Muscle of leg (tissue), 16 donors: ENCODE measurements at places on chromosomes 2 and 18.
A peak's percentile ranks its signal among the peaks of the same experiment; 100 is the strongest.

GRCh38 chr2:189683348-189683747, 8.9 kb downstream of the ANKAR start:
- H3K4me3 ChIP-seq, result no peak overlapping the region
- H3K27ac ChIP-seq, result no peak overlapping the region
- no peaks in the 10 kb centered on the region for H3K27me3 ChIP-seq
- DNase-seq, result no peak

- no peak for DNase-seq
- no peaks in the 10 kb centered on the region for H3K36me3 ChIP-seq
- no peak overlapping the region for H3K27ac ChIP-seq
- no peaks in the 10 kb centered on the region for H3K4me1 ChIP-seq
- H3K27me3 ChIP-seq, result no peaks in the 10 kb centered on the region
Observed at GRCh38 chr2:7497178-7497577, 580.0 kb downstream of the RNF144A start.

- peaks cover 3% of the 10 kb centered on the region for H3K4me1 ChIP-seq
- no peak overlapping the region for H3K27ac ChIP-seq
- no peaks in the 10 kb centered on the region for H3K27me3 ChIP-seq
- no peak for DNase-seq
Observed at GRCh38 chr2:168079236-168079635, 168.2 kb downstream of the STK39 start.

- peak; percentile 73 for DNase-seq
- H3K4me1 ChIP-seq, result peaks cover 13% of the 10 kb centered on the region
- H3K36me3 ChIP-seq, result peaks cover 12% of the 10 kb centered on the region
Observed at GRCh38 chr2:66440708-66441497, 6.0 kb downstream of the MEIS1 start.

- no peak for DNase-seq
- H3K36me3 ChIP-seq, result no peaks in the 10 kb centered on the region
- no peak within 1 kb of the TSS for H3K27ac ChIP-seq
- H3K4me1 ChIP-seq, result peaks cover 3% of the 10 kb centered on the region
Observed at GRCh38 chr2:197784956-197785941, at the start of gene BOLL. TSS of gene BOLL (minus strand) at chr2:197785319. CDS start at chr2:197781850, 3,469 bp downstream.

- H3K27ac ChIP-seq, result peak overlapping the region; percentile 38
- no peaks in the 10 kb centered on the region for H3K27me3 ChIP-seq
- H3K4me1 ChIP-seq, result peaks cover 3% of the 10 kb centered on the region
- DNase-seq, result peak; percentile 84
Observed at GRCh38 chr2:165901620-165902298, 51.8 kb downstream of the TTC21B start.

DNA sequence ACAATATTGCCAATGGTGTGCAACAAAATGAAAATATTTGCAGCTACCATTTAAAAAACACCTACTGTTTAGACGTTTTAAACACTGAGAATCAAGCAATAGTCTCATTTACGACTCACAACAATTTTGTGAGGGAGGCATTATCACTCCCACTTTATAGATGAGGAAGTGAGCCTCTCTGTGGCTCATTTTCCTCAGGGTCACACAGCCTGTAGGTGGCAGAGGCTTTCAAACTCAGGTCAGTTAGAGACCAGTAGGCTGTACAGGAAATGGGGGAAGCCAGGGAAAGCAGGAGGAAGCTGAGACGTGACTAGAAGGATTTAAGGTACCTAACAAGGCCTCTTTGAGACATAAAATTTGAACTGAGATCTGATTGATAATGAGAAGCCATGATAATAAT, 95.0 kb upstream of the ZNF521 start:
- no peak overlapping the region for H3K4me3 ChIP-seq
- DNase-seq, result no peak
- H3K27ac ChIP-seq, result no peak overlapping the region
- no peaks in the 10 kb centered on the region for H3K36me3 ChIP-seq

DNA sequence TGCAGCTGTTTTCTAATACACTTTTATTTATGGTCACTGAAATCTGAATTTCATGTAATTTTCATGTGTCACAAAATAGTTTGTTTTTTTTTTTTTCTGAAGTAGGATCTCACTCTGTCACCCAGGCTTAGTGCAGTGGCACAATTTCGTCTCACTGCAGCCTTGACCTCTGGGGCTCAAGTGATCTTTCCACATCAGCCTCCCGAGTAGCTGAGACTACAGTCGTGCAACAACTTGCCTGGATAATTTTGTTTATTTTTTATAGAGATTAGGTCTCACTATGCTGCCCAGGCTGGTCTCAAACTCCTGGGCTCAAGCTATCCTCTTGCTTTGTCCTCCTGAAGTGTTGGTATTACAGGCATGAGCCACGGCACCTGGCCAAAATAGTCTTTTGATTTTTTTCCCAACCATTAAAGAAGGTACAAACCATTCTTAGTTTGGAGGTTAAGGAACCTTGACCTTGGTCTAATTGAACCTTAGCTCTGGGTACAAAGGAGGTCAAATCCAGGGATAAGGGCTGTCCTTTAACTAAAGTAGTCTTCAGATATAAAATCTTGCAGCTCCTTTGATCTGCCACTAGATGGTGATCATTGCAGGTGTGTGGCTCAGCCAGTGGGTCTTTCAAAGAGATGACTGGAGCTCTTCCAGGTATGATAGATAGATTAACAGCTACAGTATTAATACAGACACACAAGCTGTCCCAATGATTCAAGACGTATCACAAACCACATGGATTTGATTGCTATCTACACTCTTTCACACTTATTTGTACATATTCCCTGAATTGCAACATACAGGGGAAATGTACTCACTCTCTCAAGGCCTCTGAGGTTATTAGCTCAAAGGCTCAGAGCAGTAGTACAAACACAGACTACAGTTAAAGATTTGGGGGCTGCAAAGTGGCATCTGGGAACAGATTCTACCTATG, 4.7 kb upstream of the KRCC1 start:
- DNase-seq, result peak; percentile 52
- H3K36me3 ChIP-seq, result no peaks in the 10 kb centered on the region
- H3K27me3 ChIP-seq, result no peaks in the 10 kb centered on the region
- H3K4me1 ChIP-seq, result peaks cover 8% of the 10 kb centered on the region
- no peak overlapping the region for H3K4me3 ChIP-seq
- no peak overlapping the region for H3K27ac ChIP-seq

DNA sequence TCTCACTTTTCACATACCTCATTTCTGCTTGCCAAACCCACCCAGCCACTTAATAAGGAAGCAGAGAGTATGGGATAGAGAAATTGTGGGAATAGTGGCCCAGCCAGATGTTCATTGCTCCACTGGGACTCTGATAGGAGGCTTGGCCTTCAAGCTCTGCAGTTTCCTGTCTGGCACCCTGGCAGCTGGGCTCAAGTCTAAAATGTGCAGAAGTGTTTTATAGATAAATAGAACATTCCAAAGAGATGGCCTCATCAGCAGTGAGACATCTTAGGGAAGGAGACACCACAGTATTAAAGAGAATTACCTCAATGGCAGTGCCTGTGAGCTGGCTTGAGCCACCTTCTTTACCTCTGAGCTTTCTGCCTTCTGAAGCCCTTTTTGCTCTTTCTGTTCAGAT, 24.7 kb downstream of the COPS7B start:
- no peak overlapping the region for H3K4me3 ChIP-seq
- peaks cover 3% of the 10 kb centered on the region for H3K4me1 ChIP-seq
- no peak for DNase-seq
- H3K36me3 ChIP-seq, result peaks cover 61% of the 10 kb centered on the region
- H3K27ac ChIP-seq, result no peak overlapping the region
- H3K27me3 ChIP-seq, result no peaks in the 10 kb centered on the region

- H3K4me1 ChIP-seq, result peaks cover 2% of the 10 kb centered on the region
- no peak overlapping the region for H3K4me3 ChIP-seq
- H3K36me3 ChIP-seq, result no peaks in the 10 kb centered on the region
- H3K27me3 ChIP-seq, result no peaks in the 10 kb centered on the region
Observed at GRCh38 chr2:173942861-173943523, 22.2 kb downstream of the SP3 start.

DNA sequence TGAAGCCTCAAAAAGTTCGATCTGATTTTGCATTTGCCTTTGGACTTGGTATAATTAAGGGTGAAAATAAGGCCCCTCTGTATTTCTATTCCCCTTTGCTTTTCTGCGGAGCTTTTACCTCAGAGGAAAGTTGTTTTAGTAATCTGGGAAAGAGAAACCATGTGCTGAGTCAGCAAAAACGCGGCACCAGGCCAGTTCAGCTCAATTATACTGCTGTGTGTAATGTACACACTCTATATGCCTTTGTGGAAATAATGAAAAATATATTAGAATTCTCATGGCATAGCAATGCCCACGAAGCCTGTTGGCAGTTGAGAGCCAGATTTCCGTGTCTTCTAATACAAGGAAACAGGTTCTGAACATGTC, 161.9 kb upstream of the SIX2 start:
- peak overlapping the region; percentile 87 for H3K27ac ChIP-seq
- peaks cover 40% of the 10 kb centered on the region for H3K27me3 ChIP-seq
- DNase-seq, result peak; percentile 59
- no peaks in the 10 kb centered on the region for H3K36me3 ChIP-seq

DNA sequence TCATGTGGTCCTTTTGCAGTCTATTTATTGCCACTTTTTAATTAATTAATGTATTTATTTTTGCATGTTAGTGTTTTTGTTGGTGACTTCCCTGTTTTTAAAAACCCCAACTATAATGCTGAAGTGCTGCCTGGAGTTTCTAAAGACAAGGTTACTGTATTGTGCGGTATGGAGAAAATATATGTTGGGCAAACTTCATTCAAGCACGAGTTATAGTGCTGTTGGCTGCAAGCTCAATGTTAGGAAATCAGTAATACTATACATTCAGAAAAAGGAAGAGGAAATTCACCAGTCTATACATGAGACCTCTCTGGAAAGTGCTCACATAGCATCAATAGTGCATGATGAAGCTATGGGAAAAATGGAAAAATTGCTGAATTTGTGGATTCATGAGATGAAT, 15.4 kb upstream of the RBMS1 start:
- H3K27ac ChIP-seq, result no peak overlapping the region
- no peaks in the 10 kb centered on the region for H3K36me3 ChIP-seq
- DNase-seq, result no peak
- H3K4me3 ChIP-seq, result no peak overlapping the region
- no peaks in the 10 kb centered on the region for H3K4me1 ChIP-seq

GRCh38 chr2:11008773-11009172, 97.0 kb downstream of the KCNF1 start:
- H3K36me3 ChIP-seq, result no peaks in the 10 kb centered on the region
- no peak for DNase-seq
- H3K4me3 ChIP-seq, result no peak overlapping the region
- no peak overlapping the region for H3K27ac ChIP-seq
- H3K27me3 ChIP-seq, result no peaks in the 10 kb centered on the region

DNA sequence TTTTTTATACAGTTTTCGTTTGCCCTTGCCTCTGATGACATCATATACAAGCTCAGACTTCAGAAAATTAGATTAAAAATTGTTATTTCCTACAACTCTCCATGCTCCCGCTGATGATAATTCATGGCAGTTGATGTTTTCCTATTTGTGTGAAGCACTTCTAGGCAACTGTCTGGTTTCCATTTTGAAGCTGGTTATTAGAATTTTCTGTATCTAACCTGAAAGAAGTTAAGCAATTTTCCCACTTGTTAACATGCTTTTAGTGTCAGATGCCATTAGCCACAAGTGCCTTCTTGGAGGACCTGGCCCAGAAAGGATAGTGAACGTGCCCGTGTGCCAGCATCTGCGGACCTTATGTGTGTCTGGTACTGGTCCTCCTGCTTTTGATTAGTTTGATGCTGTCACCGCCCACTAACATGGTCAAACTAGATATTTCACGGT, 347.6 kb upstream of the RAB12 start:
- peaks cover 35% of the 10 kb centered on the region for H3K4me1 ChIP-seq
- no peak overlapping the region for H3K27ac ChIP-seq
- no peaks in the 10 kb centered on the region for H3K36me3 ChIP-seq

- no peak for DNase-seq
- no peaks in the 10 kb centered on the region for H3K27me3 ChIP-seq
- no peak overlapping the region for H3K4me3 ChIP-seq
- no peaks in the 10 kb centered on the region for H3K4me1 ChIP-seq
- H3K27ac ChIP-seq, result no peak overlapping the region
Observed at GRCh38 chr2:151861174-151861573, 33.0 kb upstream of the ARL5A start.

GRCh38 chr2:148244593-148245292, 223.9 kb downstream of the MBD5 start:
- no peak for DNase-seq
- no peak overlapping the region for H3K27ac ChIP-seq
- no peak overlapping the region for H3K4me3 ChIP-seq

GRCh38 chr2:20573620-20574422, 77.1 kb downstream of the HS1BP3 start:
- no peak overlapping the region for H3K4me3 ChIP-seq
- H3K27ac ChIP-seq, result peak overlapping the region; percentile 65
- peaks cover 70% of the 10 kb centered on the region for H3K4me1 ChIP-seq
- H3K36me3 ChIP-seq, result no peaks in the 10 kb centered on the region
